ENCODE measurements at places on chromosomes 7 and 10.
A peak's percentile ranks its signal among the peaks of the same experiment; 100 is the strongest.

DNA sequence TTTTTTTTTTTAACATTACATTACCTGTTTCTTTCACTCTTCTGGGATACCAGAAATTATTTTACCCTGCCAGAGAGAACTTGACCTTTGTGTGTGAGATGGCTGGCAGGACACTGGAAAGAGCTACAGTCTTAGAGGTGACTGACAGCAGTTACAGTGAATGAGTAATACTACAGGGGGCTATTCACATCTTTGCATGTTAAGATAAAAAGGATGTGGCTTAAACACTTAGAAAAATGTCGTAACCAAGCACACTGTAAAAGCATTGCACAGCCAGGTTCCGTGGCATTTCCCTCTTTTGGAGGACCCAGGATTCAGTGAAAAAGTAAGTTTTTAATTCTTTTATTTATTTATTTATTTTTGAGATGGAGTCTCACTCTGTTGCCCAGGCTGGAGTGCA, 18.8 kb upstream of the TBC1D12 start:
- no peak for DNase-seq

DNA sequence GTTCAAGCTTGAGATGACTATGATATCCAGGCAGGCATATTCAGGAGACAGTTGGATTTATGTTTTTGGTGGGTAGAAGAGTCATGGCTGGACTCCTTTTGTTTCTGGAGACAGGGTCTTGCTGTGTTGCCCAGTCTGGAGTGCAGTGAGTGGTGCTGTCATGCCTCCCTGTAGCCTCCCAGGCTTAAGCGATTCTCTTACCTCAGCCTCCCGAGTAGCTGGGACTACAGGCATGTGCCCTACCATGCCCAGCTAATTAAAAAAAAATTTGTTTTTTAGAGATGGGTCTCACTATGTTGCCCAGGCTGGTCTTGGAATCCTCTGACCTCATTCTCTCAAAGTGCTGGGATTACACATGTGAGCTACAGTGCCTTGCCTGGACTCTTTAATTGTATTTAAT, 62.0 kb downstream of the ADK start:
- DNase-seq = no peak

GRCh38 chr10:101839416-101840063, 4.1 kb downstream of the KCNIP2 start:
- DNase-seq = no peak

DNA sequence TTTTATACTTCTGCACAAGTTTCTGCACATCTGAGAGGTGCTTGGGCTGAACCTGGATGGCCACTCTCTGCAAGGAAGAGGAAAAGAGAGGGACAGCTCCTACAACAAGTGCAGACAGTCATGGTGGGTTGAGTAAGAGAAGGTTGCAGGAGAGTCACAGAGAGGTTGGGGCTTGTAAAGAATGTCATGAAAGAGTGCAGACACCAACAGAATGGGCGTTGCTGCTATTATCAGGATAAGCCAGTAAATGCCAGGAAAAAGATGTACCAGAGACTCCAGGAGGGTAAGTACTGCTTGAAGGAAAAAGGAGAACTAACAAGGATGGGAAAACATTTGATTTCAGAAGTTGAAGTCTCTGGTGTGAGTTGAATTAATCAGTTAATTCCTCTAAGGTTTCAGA, 77.8 kb upstream of the NRP1 start:
- no peak for DNase-seq

DNA sequence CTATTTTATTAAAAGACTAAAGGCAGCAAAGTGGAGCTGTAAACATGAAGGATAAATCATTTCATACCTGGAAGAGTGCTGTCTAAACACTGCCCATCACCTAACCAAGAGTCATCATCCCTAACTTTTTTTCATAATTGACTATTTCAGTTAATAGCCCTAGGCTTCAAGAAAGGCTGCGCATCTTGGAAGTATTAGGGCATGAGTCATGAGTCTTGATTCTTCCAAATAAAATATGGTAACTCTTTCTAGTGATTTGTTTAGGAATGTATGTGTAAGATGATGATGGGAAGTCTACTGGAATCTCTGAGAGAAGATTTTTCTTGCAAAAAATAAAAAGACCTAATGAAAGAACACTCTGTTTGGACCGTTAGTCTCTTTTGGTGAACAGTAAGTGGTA, 207.7 kb upstream of the AHR start:
- no peak for DNase-seq

DNA sequence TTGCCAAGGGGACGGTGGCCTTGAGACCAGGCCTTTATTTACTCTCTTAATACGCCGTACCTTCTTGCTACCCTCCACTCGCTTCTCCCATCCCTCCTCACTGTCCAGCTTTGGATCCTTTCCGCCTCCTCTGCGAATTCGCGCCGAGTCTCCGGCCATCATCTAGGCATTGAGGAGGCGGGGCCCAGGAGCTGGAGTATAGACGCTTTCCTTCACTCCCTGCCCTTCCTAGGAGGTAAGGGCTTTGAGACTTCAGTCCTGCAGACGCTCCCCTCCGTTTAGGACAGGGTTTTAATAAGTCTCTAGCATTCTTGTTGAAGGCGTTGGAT, 538 bp downstream of the TFAM start:
- DNase-seq = peak; percentile 49
